Fibroblast of skin of left biceps (primary cell): ENCODE measurements at places on chromosomes 2 and 18.
A peak's percentile ranks its signal among the peaks of the same experiment; 100 is the strongest.

GRCh38 chr18:30920757-30921156 is 121.8 kb downstream of the DSC3 start:
- DNase-seq: no peak

DNA sequence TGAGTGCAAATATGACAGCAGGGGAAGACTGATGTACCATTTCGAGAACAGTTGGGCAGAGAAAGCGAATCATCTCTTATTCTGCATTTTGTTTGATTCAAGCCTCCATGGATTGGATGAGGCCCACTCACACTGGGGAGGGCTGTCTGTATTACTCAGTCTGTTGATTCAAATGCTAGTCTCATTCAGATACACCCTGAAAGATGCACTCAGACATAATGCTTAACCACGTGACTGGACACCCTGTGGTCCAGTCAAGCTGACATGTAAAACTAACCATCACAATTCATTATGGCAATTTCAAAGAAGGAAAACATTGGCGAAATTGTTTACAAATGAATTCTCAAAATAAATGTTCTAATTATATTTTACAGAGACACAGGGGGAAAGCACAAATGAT is 1210.2 kb downstream of the DPP10 start:
- no peak for DNase-seq

DNA sequence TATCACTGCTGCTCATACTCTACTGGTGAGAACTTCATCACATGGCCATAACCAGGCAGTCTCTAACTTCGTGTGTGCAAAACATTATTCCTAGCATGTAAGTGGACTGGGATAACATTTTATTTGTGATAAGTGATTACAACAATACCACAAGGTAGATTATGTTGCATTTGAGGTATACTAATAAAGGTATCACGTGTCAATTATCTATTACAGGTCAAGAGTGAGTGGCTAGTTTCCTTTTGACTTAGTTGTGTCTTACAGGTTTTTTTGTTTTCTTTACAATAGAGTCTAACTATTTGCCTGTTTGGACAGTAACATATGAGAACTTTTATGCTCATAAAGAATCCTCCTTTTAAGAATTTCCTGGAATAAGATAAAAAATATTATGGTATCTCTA is 67.2 kb upstream of the DSC1 start:
- DNase-seq: no peak

- no peak for DNase-seq
Observed at GRCh38 chr2:228507231-228507824, 325.8 kb upstream of the SPHKAP start.

GRCh38 chr2:162333968-162334367 is 10.0 kb upstream of the GCA start:
- peak; percentile 3 for DNase-seq
